ENCODE measurements at places on chromosomes 16 and 17.

- DNase-seq: no peak
Measured at GRCh38 chr16:48583075-48584065, 26.6 kb downstream of the N4BP1 start.

- DNase-seq: no peak
Measured at GRCh38 chr17:50208611-50209061, 7.2 kb upstream of the COL1A1 start.

DNA sequence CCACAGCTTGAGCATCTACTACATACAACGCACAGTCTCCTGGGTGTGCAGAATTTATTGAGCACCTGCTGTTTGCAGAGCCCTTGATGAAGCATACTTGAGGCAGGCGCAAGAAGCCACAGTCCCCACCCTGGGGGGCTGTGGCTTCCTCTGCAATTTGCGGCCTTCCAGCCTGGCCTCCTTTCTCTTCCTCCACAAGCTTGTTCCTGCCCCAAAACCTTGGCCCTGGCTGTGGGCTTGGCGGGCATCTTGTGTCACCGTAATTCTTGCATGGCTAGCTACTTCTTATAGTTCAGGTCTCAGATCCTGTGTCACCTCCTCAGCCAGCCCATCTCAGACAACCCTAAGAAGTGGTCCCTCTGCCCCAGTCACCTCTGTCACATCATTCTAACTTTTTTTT, 43.9 kb upstream of the POLR3E start:
- no peak for DNase-seq

GRCh38 chr17:59684967-59685366, 22.3 kb downstream of the PTRH2 start:
- no peak for DNase-seq

DNA sequence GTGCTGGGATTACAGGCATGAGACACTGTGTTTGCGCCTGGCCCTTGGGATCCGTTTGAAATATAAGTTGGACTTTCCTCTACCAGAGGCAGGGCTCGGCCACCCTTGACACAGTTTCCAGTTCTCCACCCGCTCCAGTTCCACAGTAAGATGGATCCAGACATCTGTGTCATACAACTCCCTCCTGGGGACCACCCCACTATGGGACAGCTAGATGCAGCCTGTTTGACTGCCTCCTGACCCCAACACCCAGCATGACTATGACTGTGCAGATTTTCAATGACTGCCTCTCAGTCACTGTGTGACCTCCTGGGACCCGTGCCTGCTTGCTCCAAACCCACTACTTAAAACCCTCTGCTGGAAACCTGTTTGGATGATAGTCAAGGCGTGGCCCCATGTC, 166.7 kb downstream of the IRF8 start:
- no peak for DNase-seq

Measured in NCI-H1048 (cell line).